ENCODE measurements at places on chromosomes 11 and 22. TPM values are rescaled to one million over a fixed set of nuclear protein-coding genes. Genes with fewer than 3 reads are reported as not detected.
A peak's percentile ranks its signal among the peaks of the same experiment; 100 is the strongest.

DNA sequence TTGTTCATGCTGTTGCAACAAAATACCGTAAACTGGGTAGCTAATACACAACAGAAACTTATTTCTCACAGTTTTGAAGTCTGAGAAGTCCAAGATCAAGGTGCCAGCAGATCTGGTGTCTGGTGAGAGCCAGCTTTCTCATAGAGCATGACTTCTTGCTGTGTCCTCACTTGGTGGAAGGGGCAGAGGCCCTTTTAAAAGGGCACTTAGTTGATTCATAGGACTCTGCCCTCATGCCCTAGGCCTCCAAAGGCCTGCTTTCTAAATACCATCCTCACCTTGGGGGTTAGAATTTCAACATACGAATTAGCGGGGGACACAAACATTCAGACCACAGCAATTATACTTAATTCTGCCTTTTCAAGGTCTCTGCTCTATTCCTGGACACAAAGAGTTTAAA lies 52.3 kb upstream of the FDX1 start:
- DNase-seq = no peak

GRCh38 chr22:35735542-35735941 lies 17.9 kb downstream of the APOL5 start:
- DNase-seq = no peak

GRCh38 chr11:132872211-132872610 lies 660.1 kb downstream of the OPCML start:
- no peak for DNase-seq

The ARHGEF17 gene
- 26.4 TPM for total RNA-seq

DNA sequence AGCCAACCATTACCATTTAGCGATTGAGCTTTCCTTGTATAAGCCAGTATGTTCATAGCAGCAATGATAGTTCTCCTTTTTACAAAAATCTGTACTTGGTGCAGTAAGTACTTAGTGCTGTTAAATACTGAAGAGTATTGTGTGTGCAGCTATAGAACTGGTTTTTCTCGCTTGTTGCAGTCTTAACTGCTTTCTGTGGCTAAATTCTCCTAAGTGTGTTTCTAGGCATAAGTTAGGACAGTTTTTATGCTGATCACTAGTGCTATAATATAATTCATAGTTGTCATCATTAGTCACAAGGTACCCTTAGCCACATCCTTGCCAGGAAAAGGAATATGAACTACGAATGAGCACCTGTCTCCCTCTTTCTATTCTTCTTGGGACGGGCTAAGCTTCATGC lies 107.7 kb downstream of the GRAMD1B start:
- DNase-seq = no peak

DNA sequence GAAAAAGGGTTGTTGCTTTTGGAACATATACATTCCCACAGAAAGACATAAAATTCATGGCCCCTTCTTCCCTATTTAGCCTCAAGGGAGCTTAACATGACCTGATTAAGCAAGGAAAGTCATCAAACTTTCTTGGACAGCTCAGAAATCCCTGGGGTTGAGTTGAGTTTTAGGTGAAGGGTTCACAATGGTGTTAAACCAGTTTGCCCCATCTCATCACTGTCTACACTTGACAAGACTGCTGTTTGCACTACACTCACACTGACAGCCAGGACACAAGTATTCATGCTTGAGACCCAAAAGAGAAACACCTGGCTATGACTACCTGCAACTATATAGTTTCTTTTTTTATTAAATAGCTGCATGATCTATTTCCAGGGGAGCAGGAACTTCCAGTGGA lies 209.8 kb upstream of the TMEM45B start:
- DNase-seq = no peak

The HIRA gene
- 13.3 TPM for total RNA-seq

- no peak for DNase-seq
Measured at GRCh38 chr22:46450931-46451561, 86.4 kb downstream of the CELSR1 start.

- DNase-seq = no peak
Measured at GRCh38 chr11:69894648-69895047, 75.4 kb upstream of the FGF3 start.

- DNase-seq = no peak
Measured at GRCh38 chr11:69696749-69697468, 6.9 kb downstream of the FGF19 start.

GRCh38 chr11:24747275-24748251 lies 250.7 kb downstream of the LUZP2 start:
- DNase-seq = no peak

GRCh38 chr22:36259615-36260300 lies 6.8 kb downstream of the APOL1 start:
- no peak for DNase-seq

DNA sequence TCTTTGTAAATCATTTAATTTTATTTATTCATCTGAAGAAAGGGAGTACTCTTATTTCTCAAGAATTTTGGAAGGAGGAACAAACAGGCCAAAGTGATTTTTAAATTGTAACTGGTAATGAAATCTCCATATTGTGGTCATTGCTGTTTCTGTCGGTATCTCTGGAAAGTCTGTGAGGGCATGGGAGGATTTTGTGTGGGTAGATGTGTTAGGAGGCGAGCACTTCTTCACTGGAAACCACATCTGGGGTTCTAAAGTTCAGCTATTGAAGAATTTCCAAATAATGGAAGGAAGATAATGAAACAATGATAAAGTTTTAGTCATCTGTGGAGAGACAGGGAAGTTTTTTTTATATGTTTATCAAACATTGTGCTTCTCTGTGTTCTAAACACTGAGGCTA lies 6.6 kb downstream of the TRIM34 start:
- no peak for DNase-seq

DNA sequence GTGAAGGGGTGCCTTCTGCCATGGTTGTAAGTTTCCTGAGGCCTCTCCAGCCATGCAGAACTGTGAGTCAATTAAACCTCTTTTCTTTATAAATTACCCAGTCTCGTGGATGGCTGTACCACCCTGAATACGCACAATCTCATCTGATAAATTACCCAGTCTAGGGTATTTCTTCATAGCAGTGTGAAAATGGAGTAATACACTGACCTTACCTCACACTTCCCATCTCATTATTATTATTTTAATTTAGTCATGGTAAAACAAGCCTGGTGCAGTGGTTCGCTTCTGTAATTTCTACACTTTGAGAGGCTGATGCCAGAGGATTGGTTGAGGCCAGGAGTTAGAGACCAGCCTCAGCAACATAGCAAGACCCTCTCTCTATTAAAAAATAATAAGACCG lies 30.5 kb upstream of the CYB5R3 start:
- no peak for DNase-seq

The CRYBB3 gene
- total RNA-seq = 0.43 TPM

GRCh38 chr11:111417766-111418435 lies 38.8 kb upstream of the POU2AF1 start:
- peak; percentile 87 for DNase-seq

The LRRC56 gene
- total RNA-seq = 1.6 TPM

Data from epithelial cell of proximal tubule (primary cell).